Cortex of kidney (tissue), 1 donor: ENCODE measurements at places on chromosomes 5 and 9.

DNA sequence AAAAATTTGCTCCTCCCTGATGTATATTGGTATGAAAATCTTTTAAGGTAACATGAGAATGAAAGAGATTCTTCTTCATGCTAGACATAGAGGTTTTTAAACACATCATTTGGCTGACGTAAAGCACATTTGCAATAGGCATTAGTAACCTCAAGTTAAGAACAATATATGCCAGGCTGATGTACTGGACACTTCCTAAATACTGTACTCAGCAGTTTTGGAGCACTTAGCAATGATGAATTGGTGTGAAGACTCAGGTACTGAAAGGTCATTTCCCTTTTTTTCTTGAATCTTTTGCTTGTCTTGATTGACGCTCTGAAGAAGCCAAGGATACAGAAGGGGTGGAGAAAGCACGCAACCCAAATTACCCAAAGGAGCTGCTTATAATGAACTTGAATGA lies 322.5 kb downstream of the PDE4D start:
- DNase-seq, result no peak

- no peak for DNase-seq
Measured at GRCh38 chr5:72658161-72658560, 151.0 kb upstream of the ZNF366 start.

GRCh38 chr9:93194221-93194625 lies 10.3 kb downstream of the WNK2 start:
- DNase-seq, result no peak

DNA sequence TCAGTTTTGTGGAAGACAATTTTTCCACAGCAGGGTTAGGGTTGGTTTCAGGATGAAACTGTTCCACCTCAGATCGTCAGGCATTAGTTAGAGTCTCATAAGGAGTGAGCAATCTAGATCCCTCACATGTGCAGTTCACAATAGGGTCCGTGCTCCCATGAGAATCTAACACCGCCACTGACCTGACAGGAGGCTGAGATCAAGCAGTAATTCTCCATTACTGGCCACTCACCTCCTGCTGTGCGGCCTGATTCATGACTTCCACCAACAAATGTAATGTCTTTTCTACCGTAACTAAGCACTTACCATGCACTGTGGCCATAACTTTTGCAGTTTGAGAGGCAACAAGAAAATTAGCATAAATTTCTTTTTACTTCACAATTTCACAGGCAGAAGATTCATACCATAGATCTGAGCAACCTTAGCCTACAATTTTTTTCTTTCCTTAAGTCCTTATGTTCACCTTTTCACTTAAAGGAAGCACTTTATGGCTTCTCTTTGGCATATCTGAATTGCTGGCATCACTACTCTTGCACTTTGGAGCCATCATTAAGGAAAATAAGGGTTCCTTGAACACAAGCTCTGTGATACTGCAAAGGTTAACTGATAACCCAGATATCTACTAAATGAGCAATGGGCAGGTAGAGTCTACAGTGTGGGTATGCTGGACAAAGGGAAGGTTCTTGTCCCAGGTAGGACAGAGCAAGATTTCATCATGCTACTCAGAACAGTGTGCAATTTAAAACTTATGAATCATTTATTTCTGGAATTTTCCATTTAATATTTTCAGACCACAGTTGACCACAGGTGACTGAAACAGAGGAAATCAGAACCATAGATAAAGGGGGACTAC lies 83.0 kb upstream of the IFNK start:
- DNase-seq, result no peak

DNA sequence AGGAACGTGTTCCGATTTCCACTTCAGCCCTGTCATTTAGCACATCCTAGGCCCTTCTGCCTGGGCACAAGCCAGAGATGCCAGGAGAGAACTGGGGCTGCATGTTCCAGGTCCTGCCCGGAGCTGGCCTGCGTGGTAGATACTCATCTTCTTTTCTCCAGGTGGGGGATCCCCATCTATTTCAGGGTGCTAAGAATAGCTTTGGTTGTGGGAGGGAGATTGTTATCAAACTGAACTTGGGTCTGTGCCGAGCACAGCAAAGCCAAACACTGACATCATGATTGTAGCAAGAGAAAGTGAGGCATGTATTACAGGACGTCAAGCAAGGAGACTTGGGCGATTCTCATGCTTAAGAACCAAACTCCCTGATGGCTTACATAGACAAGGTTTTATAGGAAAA lies 18.2 kb downstream of the C9orf153 start:
- DNase-seq, result no peak

- no peak for DNase-seq
Measured at GRCh38 chr9:10059044-10059443, 553.8 kb downstream of the PTPRD start.

DNA sequence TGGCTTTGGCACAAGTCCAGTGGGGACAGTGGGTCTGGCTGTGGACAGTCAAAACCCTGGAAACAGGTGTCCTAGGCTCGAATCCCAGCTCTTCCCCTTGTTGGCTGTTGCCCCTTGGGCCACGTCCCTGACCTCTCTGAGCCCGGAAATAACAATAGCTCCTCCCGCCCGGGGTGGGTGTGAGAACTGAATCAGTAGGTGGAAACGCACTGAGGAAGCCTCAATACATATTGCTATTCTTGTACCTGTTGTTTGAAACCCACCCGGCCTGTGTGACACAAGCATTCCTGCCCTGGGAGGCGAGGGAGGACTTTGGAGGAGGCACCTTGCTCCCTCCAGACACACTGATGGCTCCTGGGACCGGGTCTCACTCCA lies 134.1 kb downstream of the OLFM1 start:
- no peak for DNase-seq

GRCh38 chr5:158911693-158912363 lies 187.9 kb downstream of the EBF1 start:
- no peak for DNase-seq

- no peak for DNase-seq
Measured at GRCh38 chr5:43227655-43228054, 35.6 kb downstream of the NIM1K start.

DNA sequence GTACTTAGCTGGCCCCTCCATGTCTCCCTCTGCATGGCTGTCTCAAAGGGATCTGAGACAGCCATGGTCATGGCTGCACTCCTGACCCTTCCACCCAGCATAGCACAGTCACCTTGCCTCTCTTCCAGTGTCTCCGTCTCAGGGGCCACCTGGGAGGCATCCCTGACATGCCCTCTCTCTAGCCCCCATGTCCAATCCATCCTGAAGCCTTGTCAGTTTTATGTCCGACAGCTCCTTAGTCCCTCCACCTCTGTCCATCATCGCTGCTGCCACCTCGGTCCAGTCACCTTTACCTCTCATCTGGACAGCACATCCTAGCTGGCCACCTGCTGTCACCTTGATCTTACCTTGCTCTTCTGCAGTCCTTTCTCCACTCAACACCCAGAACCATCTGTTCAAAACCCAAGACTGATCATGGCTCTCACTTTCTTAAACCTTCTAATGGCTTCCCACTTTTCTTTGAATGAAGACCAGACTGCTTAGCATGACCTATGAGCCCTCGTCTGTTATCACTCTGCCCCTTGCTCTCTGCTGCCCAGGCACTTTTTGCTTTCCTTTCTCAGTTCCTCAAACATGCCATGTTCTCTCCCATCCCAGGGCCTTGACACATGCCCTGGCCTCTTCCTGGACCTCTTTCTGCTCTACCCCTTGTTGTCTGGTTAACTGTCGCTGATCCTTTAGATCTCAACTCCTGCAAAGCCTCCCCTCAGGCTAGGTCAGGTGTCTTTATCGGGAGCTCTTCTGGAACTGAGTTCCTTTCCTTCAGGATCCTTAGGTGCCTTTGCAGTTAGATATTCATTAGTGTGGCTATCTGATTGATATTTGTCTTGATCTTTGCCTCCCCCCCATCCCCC lies 181.8 kb upstream of the PITX1 start:
- DNase-seq, result no peak

DNA sequence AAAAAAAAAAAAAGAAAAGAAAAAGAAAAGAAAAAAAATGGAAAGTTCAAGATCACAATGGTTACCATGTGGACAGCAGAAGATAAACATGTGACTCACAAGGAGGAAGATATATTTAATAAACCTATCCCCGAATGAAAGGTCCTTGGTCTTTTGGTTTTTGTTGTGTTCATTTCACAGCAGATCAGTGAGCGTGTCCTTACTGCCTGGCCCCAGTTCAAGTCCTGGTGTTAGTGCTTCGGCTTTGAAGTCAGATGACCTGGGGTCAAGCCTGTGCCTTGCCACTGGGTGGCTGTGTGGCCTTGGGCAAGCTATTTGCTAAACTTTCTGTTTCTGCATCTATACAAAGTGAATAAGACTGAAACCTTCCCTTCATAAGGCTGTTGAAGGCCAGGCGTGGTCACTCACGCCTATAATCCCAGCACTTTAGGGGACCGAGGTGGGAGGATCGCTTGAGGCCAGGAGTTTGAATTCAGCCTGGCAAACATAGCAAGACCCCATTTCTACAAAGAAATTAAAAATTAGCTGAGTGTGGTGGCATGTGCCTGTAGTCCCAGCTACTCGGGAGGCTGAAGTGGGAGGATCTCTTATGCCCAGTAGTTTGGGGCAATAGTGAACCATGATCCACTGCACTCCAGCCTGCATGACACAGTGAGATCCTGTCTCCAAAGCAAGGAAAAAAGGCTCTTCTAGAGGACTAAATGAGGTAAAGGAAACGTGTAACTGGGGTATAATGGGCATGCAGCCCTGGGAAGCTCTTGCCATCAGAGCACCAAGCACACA lies 94.5 kb upstream of the SPATA31D4 start:
- no peak for DNase-seq

GRCh38 chr9:131589124-131589711 lies 43.9 kb downstream of the PRRT1B start:
- no peak for DNase-seq

DNA sequence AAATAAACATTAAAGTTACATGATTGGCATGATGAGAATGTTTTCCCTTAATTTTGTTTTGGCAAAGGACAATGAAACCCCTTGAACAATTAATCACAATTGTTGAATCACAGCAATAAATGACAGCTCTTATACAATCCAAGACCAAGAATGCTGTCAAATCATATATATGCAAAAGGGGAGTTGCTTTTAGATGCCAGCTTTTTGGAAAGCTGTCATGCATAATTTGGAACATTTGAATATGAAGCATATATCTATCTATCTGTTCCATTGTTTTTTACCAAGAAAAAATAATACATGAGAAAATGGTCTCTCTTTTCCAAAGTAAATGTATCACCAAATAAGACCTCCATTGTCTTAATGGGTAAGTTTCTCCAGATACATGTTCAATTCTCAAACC lies 44.5 kb downstream of the SPOCK1 start:
- DNase-seq, result no peak

GRCh38 chr9:121500165-121500478 lies 478 bp upstream of the GGTA1 start:
- DNase-seq, result no peak

- DNase-seq, result no peak
Measured at GRCh38 chr5:149594206-149594895, 13.1 kb downstream of the ARHGEF37 start.

GRCh38 chr9:85647571-85647970 lies 94.2 kb downstream of the AGTPBP1 start:
- no peak for DNase-seq

DNA sequence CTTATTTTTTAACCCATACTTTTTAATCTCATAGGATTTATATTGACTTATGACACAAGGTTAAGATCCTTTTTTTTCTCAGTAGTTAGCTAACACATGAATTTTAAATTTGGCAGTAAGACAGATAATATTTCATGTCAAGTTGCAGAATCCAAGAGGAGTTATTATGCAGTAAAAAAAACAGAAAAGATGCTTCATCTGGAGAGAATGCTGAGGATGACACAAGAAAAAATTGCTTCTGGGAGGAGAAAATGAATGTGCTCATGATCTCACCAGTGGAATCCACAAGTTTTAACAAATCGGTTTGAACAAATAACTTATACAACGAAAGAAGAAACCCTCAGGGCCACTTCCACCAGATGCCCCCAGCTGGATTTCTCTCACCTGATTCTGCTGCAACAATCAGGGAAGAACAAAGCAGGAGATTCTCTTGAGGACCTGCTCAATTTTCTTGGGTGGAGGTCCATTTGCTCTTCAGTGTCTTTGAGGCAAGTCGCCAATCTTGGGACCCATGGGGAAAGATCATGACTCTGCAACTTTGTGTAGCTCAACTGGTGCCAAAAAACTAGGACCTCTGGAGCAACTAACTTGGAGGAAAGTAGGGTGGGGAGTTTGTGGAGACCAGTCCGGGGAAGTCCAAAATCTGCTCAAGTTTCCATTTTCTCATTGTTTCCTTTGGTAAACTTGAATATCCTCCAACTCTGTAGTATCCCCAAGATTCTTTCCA lies 50.5 kb upstream of the TNFSF15 start:
- no peak for DNase-seq

- no peak for DNase-seq
Measured at GRCh38 chr9:136051453-136051836, 43.6 kb downstream of the NACC2 start.

DNA sequence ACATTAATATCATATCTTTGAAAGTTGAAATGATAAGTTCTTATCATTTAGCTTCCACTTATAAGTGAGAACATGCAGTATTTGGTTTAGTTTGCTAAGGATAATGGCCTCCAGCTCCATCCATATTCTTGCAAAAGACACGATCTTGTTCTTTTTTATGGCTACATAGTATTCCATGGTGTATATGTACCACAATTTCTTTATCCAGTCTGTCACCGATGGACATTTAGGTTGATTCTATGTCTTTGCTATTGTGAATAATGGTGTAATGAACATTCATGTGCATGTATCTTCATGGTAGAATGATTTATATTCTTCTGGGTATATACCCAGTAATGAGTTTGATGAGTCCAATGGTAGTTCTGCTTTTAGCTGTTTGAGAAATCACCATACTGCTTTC lies 135.0 kb upstream of the PRR16 start:
- DNase-seq, result no peak

- DNase-seq, result no peak
Measured at GRCh38 chr9:127637322-127637847, 25.3 kb downstream of the STXBP1 start.

DNA sequence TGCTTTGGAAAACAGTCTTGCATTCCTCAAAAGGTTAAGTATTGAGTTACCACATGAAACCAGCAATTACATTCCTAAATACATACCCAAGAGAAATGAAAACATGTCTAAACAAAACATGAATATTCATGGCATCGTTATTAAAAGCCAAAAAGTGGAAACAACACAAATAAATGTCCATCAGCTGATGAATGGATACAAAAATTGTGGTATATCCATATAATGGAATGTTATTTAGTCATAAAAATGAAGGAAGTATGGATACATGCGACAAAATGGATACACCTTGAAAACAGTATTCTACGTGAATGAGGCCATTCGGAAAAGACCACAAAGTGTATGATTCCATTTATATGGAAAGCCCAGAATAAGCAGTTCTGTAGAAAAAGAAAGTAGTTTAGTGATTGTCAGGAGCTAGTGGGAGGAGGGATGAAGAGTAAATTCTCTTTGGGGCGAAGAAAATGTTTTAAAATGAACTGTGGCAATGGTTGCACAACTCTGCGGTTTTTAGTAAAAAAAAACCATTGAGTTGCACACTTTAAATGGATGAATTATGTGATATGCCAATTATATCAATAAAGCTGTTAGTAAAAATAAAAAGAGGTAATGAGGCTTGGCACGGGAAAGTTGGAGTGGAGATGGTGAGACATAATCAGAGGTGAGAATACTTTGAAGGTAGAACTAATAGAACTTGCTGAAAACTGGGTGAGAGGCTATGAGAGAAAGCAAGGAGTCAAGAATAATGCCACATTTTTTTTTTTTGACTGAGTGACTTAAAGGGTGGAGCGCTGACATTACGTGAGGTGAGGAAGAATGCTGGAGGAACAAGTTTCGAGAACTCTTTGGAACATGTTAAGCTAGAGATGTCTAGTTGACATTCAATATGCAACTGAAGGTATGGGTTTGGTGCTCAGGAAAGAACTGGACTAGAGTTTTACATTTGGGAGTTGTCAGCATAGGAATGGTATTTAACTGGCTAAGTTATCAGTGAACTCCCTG lies 194.9 kb upstream of the ZNF608 start:
- no peak for DNase-seq
